Articular chondrocyte of knee joint (primary cell): ENCODE measurements at places on chromosomes 7 and 10. TPM values are rescaled to one million over a fixed set of nuclear protein-coding genes. Genes with fewer than 3 reads are reported as not detected.

The KDM7A gene
- 19.0 and 23.8 TPM in 2 replicates for total RNA-seq

The LDB3 gene
- total RNA-seq = 0.11 and 0.13 TPM in 2 replicates

The SFTPA1 gene
- total RNA-seq = not detected in 2 replicates

The SPDYE2 gene
- total RNA-seq = 0.13 TPM in 1 of 2 replicates, not detected in the other

The CACNB2 gene
- total RNA-seq = 1.0 and 2.6 TPM in 2 replicates

The FKBP6 gene
- under 0.01 TPM in 1 of 2 replicates, not detected in the other for total RNA-seq

The LMOD2 gene
- total RNA-seq = not detected in 2 replicates

The GRID1 gene
- not detected in 2 replicates for total RNA-seq

The LHFPL3 gene
- not detected in 2 replicates for total RNA-seq

The SGPL1 gene
- 22.0 and 27.7 TPM in 2 replicates for total RNA-seq

The GIMAP5 gene
- total RNA-seq = not detected in 2 replicates

The NRAP gene
- 0.13 and 0.22 TPM in 2 replicates for total RNA-seq

The TRIM50 gene
- total RNA-seq = not detected in 2 replicates

The HOXA4 gene
- 1.7 and 2.4 TPM in 2 replicates for total RNA-seq

The NPFFR1 gene
- not detected in 2 replicates for total RNA-seq

The FAM13C gene
- total RNA-seq = 7.9 and 10.7 TPM in 2 replicates

The CROT gene
- 28.7 and 37.6 TPM in 2 replicates for total RNA-seq

The SAMD8 gene
- 37.8 and 42.0 TPM in 2 replicates for total RNA-seq

The LRRTM3 gene
- not detected in 2 replicates for total RNA-seq

The CPA4 gene
- total RNA-seq = 250 and 331 TPM in 2 replicates

The KEL gene
- not detected in 2 replicates for total RNA-seq

The SNCG gene
- total RNA-seq = 17.6 and 20.6 TPM in 2 replicates

The CCDC6 gene
- 64.9 and 71.2 TPM in 2 replicates for total RNA-seq

The GNAT3 gene
- not detected in 2 replicates for total RNA-seq

The GLI3 gene
- total RNA-seq = 20.2 and 25.5 TPM in 2 replicates

The ADCY1 gene
- total RNA-seq = 0.39 and 0.43 TPM in 2 replicates

The THSD7A gene
- under 0.01 and 0.22 TPM in 2 replicates for total RNA-seq

The RAB18 gene
- total RNA-seq = 60.9 and 62.7 TPM in 2 replicates

The CCDC126 gene
- 9.0 and 9.5 TPM in 2 replicates for total RNA-seq

The TUBGCP2 gene
- 51.0 and 62.5 TPM in 2 replicates for total RNA-seq

The ENO4 gene
- 1.1 and 1.2 TPM in 2 replicates for total RNA-seq

The ANXA7 gene
- 145 and 163 TPM in 2 replicates for total RNA-seq

The MPP7 gene
- total RNA-seq = 9.9 and 11.6 TPM in 2 replicates

The FFAR4 gene
- not detected in 2 replicates for total RNA-seq
